ENCODE measurements at places on chromosomes 5 and 9. TPM values are rescaled to one million over a fixed set of nuclear protein-coding genes. Genes with fewer than 3 reads are reported as not detected.

- peak; percentile 82 for DNase-seq
Observed at GRCh38 chr5:61332851-61333320, 828 bp downstream of the ZSWIM6 start.

The TAS2R1 gene
- total RNA-seq = not detected

The FAM174A gene
- total RNA-seq = 10.7 TPM

DNA sequence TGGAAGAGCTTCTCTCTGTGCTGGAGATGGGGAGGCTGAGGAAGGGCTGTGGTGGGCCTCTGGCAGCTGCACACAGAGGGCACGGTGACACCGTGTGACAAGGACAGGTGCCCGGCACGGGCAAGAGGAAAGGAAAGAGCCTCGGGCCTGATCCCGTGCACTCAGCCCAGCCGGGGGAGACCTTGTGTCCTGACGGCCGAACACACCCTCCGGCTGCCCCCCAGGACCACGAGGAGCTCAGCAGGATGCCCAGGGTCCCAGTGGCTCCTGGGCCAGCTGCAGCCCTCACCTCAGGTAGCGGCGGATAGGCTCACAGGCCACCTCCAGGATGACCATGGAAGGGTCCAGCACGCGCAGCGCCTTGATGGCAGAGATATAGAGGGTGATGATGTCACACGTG, 5.5 kb downstream of the ANAPC2 start:
- DNase-seq = no peak

GRCh38 chr5:168992016-168992415, 308.9 kb downstream of the SLIT3 start:
- no peak for DNase-seq

The SLC25A2 gene
- total RNA-seq = 1.8 TPM

- no peak for DNase-seq
Observed at GRCh38 chr9:92988215-92988768, 41.0 kb downstream of the FGD3 start.

DNA sequence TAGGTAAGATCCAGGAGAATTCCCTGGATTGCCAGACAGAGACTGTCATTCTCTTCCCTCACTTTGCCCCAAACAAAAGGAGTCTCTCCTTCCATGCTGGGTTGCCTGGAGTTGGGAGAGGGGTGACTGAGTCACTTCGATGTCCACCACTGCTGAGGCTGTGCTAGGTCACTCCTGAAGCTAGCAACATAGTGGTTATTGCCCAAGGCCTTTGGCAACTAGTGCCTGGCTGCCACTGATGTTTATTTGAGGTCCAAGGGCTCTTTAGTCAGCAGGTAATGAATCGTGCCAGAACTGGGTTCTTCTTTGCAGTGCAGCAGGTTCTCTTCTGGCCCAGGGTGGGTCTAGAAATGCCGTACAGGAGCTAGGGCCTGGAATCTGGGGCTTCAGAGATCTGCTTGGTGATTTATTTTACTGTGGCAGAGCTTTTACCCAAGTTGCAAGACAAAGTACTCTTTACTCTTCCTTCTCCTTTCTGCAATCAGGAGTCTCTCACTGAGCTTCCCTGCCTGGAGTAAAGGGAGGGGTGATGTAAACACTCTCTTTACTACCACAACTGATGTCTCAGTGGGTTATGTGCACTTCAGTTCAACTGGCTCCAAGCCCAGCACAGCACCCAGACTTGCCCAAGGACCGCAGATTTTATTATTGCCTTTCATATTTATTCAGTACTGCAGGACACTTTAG, 155.7 kb upstream of the SH3GL2 start:
- DNase-seq = no peak

DNA sequence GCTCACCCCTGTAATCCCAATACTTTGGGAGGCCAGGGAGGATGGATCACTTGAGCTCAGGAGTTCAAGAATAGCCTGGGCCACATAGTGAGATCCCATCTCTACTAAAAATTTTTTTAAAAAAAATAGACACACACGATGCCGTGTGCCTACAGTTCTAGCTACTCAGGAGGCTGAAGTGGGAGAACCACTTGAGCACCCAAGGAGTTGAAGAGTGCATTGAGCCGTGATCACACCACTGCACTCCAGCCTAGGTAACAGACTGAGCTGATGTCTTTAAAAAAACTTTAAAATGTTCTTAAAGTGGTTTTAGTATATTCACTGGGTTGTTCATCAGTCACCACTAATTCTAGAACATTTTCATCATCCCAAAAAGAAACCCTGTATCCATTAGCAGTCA, 51.9 kb upstream of the RNF38 start:
- DNase-seq = no peak

GRCh38 chr5:1529498-1529897, 5.7 kb upstream of the LPCAT1 start:
- no peak for DNase-seq

The CTXN3 gene
- not detected for total RNA-seq

- peak; percentile 87 for DNase-seq
Observed at GRCh38 chr9:135281791-135282737, 194.6 kb downstream of the OLFM1 start.
